Prostate gland (tissue), 2 donors: ENCODE measurements at places on chromosomes 2 and 18. TPM values are rescaled to one million over a fixed set of nuclear protein-coding genes. Genes with fewer than 3 reads are reported as not detected.

EFR3B gene
- 0.14 TPM for total RNA-seq

MYO5B gene
- 31.1 TPM for total RNA-seq

RANBP2 gene
- 77.8 TPM for total RNA-seq

CRACDL gene
- total RNA-seq = 4.1 TPM

TYMS gene
- 9.6 TPM for total RNA-seq

ZNF521 gene
- 12.7 TPM for total RNA-seq

CYP26B1 gene
- total RNA-seq = 68.2 TPM

LRRC30 gene
- not detected for total RNA-seq

RBM44 gene
- 6.0 TPM for total RNA-seq

SNTG2 gene
- 2.0 TPM for total RNA-seq

CXCR1 gene
- total RNA-seq = 0.28 TPM

TXNDC2 gene
- total RNA-seq = not detected

ANKRD62 gene
- not detected for total RNA-seq

GALNT5 gene
- 2.0 TPM for total RNA-seq

FOXD4L1 gene
- not detected for total RNA-seq

WNT10A gene
- total RNA-seq = 4.3 TPM

SCYGR4 gene
- total RNA-seq = not detected

ACVR1C gene
- total RNA-seq = 2.0 TPM

ACTG2 gene
- 1,176 TPM for total RNA-seq

SP9 gene
- total RNA-seq = not detected

LIMS2 gene
- total RNA-seq = 31.9 TPM

CNTNAP5 gene
- 0.11 TPM for total RNA-seq

CRYBA2 gene
- total RNA-seq = 3.0 TPM

BIN1 gene
- 65.6 TPM for total RNA-seq

NR4A2 gene
- total RNA-seq = 2.3 TPM

SLC19A3 gene
- total RNA-seq = 1.3 TPM

RAMP1 gene
- 300 TPM for total RNA-seq

TCF23 gene
- 8.5 TPM for total RNA-seq

DSC3 gene
- total RNA-seq = 32.1 TPM

CDC42EP3 gene
- total RNA-seq = 38.5 TPM

TUBA4A gene
- 51.2 TPM for total RNA-seq

ACVR1 gene
- total RNA-seq = 21.5 TPM

MEMO1 gene
- 25.7 TPM for total RNA-seq

RGPD3 gene
- 0.09 TPM for total RNA-seq

NT5DC4 gene
- total RNA-seq = 0.23 TPM

ZC3H15 gene
- 44.6 TPM for total RNA-seq

HOXD13 gene
- 11.8 TPM for total RNA-seq

CDK5R2 gene
- not detected for total RNA-seq

RPIA gene
- 8.2 TPM for total RNA-seq

CIDEA gene
- total RNA-seq = not detected

TIGD1 gene
- total RNA-seq = 2.6 TPM

SERPINB10 gene
- total RNA-seq = not detected

SYT4 gene
- total RNA-seq = not detected

KCNG2 gene
- 3.7 TPM for total RNA-seq

UGT1A8 gene
- not detected for total RNA-seq

OTOF gene
- total RNA-seq = not detected

LYPD1 gene
- total RNA-seq = 0.18 TPM
